ENCODE measurements at places on chromosomes 2 and 18.

- no peak for DNase-seq
Observed at GRCh38 chr18:49619801-49620200, 57.9 kb downstream of the LIPG start.

DNA sequence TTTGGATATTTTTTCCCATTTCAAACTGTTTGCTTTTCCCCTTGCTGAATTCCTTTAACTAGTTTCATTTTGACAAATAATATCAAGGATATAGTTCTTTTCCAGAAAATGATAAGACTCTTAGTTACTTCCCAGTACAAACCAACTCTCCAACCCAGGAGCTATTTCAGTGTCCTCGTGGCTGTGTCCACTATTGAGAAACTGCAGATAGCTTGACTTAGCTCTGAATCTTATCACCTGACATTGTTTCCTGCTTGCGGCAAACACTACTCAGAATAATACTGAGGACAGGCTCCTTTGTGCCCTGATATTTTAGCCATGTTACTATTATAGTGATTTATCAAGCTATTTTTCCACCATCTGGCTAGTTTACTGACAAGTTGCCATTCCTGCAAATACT, 74.6 kb downstream of the KLF7 start:
- no peak for DNase-seq

- no peak for DNase-seq
Observed at GRCh38 chr2:128520791-128521190, 202.1 kb upstream of the HS6ST1 start.

GRCh38 chr2:204344119-204344518, 201.2 kb upstream of the PARD3B start:
- no peak for DNase-seq

GRCh38 chr2:96891591-96892333, 21.9 kb upstream of the SEMA4C start:
- peak; percentile 28 for DNase-seq

DNA sequence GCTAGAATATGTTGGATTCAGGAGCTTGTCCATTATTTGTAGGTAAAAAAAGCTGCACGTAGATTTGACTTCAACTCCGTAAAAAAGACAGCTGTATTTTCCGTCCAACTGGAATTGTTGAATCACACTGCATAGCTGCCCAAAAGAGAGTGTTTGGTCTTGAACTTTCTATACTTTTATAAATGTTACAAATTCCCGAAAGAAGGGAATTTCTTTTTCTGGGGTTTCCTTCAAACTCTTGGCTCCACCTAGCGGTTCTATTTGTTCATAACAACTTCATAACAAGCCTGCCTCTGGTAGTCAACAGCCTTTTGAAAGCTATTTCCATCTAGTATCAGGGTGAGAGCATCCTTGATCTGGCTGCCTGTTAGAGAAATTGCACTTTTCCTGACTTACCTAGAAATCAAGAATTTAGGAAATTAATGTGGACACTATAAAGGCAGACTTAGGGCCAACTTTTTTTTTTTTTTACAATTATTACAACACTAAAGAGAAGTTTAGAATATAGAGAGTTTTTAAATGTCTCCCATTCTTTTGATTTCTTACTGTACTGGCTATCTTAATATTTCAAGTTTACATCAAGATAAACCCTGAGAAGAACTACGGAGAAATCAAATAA, 48.1 kb downstream of the TMEM185B start:
- peak; percentile 30 for DNase-seq

DNA sequence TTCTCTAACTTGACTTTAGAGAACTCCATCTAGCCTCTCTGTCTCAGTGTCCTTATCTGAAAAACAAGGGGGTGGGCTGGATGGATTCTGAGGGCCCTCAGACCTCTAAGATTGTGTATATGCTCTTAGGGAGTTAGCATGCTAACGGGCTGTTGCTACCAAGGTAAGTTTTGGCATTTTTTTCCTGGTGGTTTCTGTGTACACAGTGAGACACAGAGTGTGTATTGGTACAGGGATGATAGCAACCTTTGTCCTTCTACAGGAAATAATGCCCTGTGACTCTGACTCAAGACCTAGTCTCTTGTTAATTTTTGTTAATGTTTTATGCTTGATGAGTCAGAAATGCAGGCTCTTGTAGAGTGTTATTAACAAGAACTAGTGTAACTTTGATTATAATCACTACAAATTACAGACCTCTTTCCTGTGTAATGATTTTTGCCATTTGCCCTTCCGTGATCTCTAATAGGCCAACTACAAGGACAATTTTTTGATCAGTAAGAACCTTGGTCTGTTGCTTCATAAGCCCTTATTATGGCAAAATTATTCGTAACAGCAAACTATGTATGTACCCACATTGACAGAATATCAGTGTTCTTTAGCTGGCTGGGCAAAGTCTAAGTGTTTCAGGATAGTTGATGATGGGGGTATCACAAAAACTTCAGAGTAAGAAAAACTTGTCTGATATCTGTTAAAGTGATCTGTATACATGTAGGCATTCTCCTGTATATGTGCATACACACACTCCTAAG, 89.7 kb downstream of the SPTBN1 start:
- DNase-seq = no peak
